ENCODE measurements at places on chromosomes 1 and 21.

- no peak for DNase-seq
Measured at GRCh38 chr21:42440187-42440792, 36.6 kb downstream of the UBASH3A start.

GRCh38 chr1:21823206-21823979, 11.3 kb downstream of the LDLRAD2 start:
- DNase-seq, result no peak

DNA sequence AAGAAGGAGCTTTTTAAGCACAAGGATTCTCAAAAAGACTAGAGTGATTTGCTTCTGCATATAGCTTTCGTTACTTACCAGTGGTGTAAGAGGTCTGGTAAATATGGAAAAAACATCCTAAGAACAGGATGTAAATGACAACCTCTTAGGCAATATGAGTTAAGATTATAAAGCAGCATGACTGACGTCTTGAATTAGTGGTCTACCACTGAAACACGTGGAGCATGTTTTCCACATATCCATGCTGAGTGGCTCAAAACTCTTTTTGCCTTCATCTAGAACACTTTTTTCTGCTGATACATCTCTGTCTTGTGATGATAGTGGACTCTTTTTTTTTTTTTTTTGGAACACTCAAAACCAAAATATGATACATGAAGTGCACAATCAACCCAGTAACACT, 44.6 kb downstream of the RCAN1 start:
- no peak for DNase-seq

DNA sequence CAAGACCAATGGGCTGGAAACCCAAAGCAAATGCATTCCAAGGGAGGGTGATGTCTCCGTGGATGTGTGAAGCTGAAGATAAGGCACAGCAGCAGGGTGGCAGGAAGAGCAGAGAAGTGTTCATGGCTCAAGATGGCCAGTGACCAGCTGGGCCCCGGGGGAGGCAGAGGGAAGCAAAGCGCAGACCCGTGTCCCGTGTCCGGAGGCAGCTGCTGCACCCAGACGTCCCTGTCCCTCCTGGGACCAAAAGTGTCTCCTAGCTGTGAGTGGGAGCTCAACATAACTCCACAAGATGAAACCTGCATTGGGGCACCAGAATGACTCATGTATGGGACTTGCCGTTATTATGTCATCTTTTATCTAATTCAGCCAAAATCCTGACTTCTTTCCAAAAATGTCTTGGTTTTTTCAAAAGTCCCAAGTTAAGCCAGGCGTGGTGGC, 118.2 kb downstream of the RIPK4 start:
- DNase-seq, result no peak

GRCh38 chr1:205709640-205710039, 29.3 kb upstream of the SLC45A3 start:
- no peak for DNase-seq

GRCh38 chr1:168867941-168868634, 139.1 kb upstream of the DPT start:
- DNase-seq, result no peak

DNA sequence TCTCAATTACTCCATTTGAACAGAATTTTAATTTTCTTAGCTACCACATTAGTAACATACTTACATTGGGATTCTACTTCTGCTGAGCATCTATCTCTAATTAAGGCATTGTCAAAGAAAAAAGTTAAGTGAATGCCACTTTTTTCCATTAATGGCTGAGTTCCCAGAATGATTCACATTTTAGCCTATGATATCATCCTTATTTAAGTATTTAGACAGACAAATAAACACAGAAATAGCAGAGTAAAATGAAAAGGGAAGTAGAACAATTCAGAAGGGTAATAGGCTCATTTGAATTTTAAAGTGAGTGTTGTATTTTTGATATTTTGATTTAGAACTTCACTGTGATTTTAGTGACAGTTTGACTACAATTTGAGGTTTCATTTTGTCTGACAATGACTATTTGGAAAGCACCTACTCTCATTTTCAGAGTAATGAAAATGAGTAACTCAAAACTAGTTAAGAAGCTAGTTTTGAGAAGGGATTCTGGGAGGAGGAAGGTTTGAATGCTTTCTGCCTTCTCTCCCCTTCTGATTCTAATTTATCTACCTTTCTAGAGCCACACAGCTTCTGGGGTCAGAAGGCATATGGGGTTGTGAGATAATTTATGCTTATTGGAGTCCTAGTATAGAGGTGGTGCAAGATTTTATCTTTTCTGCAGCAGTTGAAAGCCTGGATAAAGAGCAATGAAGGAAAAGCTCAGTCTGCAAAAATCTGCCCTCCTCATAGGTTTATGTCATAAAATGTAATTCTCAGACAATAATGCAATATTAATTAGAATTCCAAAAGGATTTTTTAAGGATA, 15.5 kb downstream of the LYPLAL1 start:
- no peak for DNase-seq

DNA sequence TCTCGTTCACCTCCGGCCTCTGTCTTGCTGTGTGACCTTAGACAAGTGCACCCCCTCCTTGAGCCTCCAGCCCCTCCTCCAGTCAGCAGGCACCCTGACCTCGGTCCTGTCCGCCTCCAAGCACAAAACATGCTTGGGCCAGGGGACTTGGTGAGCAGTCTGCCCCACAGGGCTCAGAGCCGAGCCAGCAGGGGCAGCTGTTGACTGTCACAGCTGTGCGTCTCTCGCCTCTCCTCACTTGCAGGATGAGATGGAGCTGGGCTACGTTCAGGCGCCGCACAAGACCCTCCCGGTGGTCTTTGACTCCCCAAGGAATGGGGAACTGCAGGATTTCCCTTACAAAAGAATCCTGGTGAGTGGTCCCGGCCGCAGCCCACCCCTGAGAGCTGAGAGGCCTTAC, 24.2 kb downstream of the PADI3 start:
- DNase-seq, result no peak

- no peak for DNase-seq
Measured at GRCh38 chr1:95701450-95702173, 467.6 kb downstream of the RWDD3 start.
